ENCODE measurements at places on chromosomes 1 and 21.

GRCh38 chr1:222728746-222729145 is 8.3 kb upstream of the FAM177B start:
- no peak for DNase-seq

GRCh38 chr21:28899744-28900143 is 92.9 kb downstream of the LTN1 start:
- no peak for DNase-seq

DNA sequence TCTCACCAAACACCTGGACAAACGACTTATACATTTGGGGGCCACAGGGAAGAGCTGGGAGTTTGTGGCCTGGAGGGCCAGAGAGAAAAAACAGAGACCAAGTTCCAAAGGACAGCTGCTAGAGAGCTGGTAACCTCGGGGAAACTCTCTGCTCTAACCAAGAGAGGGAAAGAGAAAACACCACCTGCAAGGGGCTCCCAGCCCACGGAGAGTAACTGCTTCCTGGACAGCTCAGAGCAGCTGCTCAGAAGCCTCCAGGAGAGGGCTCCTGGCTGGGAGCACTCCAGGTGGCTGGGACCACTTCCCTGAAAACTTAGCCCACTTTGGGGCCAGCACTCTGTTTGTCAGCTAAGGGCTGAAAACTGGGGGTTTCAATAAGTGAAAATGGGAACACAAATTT is 154.8 kb upstream of the GRIK3 start:
- DNase-seq: no peak

DNA sequence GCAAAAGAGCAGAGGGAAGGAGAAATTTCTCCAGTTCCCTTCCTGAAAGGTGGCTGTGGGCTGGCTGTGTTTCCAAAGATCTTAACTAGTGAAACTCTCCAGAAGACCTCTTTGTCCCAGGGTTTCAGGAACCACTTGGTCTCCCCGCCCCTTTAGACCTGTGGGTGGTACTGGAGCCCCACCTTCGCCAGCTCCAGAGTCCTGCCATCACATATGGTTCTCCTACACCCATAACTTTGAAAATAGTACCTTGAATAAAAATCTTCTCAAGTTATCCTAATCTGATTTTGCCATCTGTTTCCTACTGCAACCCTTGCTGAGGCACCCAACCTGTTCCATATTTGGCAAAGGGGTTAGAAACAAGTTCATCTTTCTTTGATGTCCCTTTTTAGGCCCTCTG is 303.9 kb downstream of the SEC16B start:
- no peak for DNase-seq

DNA sequence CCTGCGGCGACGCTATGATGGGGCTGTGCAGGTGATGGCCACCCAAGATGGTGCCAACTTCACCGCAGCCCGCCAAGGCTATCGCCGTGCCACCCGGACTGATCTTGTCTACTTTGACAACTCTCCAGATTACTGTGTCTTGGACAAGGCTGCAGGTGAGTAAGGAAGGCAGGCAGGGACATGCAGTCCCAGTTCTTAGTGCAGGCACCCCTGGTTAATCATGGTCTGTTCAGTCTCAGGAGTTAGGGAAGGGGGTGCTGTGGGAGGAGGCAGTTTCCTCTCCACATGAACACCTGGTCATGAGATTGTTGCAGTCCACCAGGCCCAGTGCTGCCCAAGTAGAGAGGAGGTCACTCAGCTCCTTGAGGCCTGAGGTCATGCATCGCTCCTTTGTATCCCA is 8.5 kb downstream of the WNT2B start:
- DNase-seq: no peak

DNA sequence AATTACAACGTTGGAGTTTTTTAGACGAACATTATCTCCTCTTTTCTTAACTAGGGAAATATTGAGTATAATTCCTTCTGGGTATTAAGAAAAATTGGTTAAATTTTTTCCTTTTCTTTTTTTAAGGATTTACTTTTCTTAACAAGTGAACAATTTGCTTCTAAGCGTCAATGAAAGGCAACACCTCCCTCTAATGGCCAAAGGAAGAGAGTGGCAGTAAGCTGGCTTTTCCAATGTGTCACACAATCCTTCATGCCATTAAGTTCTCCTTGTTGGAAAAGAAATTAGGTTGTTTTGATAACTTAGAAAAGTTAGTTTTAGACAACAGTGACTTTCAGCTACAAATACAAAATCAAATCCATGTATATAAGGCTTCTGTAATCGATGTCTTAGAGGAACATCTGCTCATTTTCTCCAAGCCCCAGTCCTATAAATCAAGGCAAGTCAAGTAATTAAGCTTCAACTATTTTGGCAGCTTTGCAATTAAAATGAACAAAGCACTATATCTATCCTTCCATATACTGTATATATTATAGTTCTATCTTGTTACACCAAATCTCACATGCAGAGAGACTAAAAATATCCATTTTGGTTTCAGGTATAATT is 62.8 kb downstream of the EDEM3 start:
- no peak for DNase-seq

DNA sequence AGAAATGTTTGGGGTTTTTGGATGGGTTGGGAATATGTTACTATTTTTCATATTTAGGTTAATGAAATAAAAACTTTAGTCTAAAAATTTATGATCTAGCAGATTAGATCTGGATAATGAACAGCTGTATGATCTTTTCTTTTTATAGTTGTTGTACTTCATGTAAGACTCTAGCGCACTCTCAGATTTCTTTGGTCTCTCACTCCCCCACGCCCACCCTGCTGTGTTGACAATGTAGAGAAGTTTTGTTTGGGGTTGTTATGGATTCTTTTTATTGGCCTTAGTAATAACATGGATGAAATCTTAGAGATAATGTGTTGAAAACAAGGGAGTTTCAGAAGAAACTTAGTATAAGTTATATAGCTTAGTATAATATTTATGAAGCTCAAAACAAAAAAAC is 5.5 kb downstream of the KLF18 start:
- no peak for DNase-seq

DNA sequence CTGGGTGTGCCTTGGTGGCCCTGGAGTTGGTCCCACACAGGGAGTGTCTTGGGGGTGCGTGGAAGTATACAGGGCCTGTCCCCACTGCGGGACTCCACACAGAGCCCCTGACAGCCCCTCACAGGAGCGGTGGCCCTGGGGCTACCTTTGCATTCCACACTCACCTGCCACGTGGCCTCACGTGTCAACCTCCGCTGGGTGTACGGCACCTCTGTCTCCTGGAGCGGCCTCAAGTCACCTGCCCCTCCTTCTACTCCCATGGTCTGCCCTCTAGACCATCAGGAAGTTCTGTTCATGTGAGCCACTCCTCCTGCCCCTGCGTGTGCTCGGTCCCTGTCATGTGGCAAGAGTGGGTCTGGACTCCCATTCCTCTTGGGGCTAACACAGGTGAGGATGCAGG is 58.6 kb downstream of the FAAP20 start:
- no peak for DNase-seq

- peak; percentile 22 for DNase-seq
Observed at GRCh38 chr1:203338335-203339036, 12.4 kb downstream of the FMOD start.

GRCh38 chr1:33295450-33296081 is 25.3 kb downstream of the A3GALT2 start:
- peak; percentile 82 for DNase-seq

GRCh38 chr1:50023292-50024159 is at the start of gene AGBL4:
Gene AGBL4 (minus strand): TSS chr1:50023954.
- DNase-seq: no peak

- no peak for DNase-seq
Observed at GRCh38 chr1:201614262-201615015, 75.5 kb downstream of the NAV1 start.

DNA sequence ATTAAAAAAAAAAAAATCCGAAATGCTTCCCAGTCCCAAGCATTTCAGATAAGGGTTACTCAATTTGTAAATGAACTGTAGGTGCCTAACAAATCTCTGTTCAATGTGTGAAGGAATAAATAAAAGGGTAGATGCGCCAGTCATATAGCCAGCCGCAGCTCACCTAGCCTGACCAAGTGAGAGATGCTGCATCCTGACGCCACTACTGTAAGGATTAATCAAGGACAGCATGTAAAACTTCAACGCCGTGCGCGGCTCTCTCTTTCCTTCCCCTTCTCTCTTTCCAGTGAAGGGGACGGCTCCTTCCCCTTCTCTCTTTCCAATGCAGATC is 441 bp downstream of the PPT1 start:
- DNase-seq: no peak

DNA sequence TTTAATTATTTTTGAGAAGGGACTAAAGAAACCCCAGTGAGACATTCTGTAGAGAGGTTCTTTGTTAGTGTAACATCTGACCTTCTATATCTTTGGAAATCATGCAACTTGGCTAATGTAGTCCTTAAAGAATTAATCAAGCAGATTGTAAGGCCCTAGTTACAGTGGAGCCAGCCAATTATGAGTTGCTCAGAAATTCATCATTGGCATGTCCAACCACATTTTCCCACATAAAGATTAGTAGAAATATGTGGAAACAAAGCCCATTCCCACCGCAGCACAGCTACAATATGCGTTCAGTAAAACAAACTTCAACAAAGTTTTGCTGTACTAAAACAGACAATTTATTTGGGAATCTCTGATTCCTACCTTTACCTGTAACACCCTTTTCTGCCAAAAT is 27.8 kb downstream of the WNT2B start:
- no peak for DNase-seq

- DNase-seq: no peak
Observed at GRCh38 chr1:45753248-45754037, 3.0 kb upstream of the IPP start.

DNA sequence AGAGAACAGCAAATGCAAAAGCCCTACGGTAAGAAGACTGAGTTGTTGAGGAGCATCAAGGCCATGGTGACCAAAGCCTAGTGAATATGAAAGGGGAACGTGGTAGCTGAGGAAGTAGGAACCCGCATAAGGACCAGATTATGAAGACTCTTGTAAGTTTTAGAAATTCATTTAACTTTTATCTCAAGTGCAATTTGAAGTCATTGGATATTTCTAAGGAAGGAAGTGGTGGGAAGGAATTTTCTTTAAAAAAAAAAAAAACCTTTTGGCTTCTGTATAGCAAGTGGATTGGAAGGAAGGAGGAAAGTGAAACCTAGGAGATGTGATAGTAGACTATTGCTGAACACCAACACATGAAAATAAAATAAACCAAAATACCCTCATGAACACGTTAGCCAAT is 119.0 kb downstream of the TNFSF18 start:
- DNase-seq: no peak

DNA sequence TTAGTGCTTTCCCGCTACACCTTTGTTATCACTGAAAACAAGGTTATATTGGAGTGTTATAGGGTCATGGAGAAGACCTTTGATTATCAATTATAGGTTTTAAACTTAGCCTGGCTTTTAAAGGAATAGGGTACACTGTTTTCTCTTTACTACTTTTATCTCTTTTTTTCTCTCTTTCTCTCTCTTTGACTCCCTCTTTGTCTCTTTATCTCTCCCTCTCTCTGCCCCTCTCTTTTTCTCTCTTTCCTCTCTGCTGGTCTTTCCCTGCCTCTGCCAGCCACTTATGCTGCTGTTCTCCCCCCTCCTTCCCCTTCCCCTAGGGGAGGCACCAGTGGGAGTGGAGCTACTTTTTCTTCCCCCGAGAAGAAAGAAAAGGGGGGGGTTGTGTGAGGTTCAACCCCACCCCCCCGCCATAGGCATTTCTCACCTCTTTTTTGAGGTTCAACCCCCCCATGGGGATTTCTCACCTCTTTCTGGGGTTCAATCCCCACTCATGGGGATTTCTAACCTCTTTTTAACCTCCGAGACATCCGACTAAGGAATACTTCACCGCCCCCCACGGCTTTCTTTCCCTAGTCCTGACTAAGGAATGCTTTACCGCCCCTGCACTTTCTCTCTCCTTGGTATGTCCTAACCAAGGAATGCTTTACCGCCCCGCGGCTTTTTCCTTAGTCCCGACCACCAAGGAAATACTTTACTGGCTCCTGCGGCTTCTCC is 17.2 kb upstream of the ZBTB8B start:
- no peak for DNase-seq

GRCh38 chr1:93805027-93805610 is 73.9 kb downstream of the DNTTIP2 start:
- DNase-seq: no peak

GRCh38 chr1:53754484-53755312 is 15.7 kb upstream of the GLIS1 start:
- DNase-seq: no peak

DNA sequence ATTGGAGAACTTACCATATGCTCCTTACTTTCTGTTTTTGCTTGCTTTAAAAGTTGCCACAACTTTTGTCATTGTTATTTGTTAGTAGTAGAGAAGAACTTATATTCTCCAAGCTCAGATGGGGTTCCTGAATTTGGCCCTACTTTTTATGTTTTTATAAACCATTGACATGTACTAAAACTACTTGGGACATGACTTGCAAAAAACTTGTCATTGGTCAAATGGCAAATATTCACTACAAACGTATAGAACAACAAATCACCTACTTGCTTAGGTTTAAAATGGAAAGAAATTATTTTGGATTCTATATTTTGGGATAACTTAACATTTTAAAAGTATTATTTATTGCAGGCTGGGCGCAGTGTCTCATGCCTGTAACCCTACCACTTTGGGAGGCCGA is 32.7 kb downstream of the PIGP start:
- no peak for DNase-seq

GRCh38 chr1:94986783-94987182 is 59.9 kb upstream of the CNN3 start:
- DNase-seq: no peak

GRCh38 chr1:29269382-29269781 is 33.1 kb downstream of the PTPRU start:
- no peak for DNase-seq

DNA sequence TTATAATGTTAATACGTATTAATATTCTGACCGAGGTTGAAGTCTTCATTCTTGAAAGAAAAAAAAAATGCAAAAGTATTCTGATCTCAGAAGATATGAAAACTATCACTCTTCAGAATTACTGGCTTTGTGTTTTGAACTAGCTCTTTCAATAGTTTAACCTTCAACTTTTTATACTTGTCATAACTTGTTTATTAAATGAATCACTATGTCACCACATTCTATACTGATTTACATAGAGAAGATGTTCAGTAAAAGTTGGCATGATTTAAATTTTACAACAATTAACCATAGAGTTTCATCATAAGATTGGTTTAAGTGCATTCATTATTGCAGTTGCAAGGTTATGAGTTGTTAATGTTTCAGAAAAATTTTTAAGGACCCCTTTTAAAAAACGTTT is 57.3 kb downstream of the HS2ST1 start:
- no peak for DNase-seq

DNA sequence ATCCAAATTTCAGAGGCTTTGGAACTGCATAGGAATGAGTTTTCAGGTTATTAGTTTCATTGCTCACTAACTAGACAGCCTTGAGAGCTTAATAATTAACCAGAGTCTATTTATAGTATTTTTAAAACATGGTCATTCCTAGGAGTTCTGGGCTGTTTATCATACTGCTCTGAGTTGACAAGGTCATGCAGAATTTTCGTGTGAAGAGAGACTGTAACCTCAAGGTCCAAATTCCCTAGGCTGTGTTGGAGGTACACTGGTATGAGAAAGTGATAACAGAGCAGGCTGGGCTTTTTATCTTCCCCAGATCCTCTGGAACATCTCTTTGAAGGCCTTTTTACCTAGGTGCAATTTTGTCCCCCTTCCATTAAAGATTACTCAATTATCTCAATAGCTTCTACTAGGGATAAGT is 736.3 kb downstream of the LTN1 start:
- DNase-seq: no peak

Measured in stimulated activated CD4-positive, alpha-beta T cell treated with anti-CD3 and anti-CD28 coated beads, Interleukin-15, amount 100 ng/mL, for 1 hour (primary cell).